ENCODE measurements at places on chromosomes 12 and 14.
A peak's percentile ranks its signal among the peaks of the same experiment; 100 is the strongest.

GRCh38 chr14:94752591-94753436 lies 17.1 kb downstream of the GSC start:
- DNase-seq: no peak

DNA sequence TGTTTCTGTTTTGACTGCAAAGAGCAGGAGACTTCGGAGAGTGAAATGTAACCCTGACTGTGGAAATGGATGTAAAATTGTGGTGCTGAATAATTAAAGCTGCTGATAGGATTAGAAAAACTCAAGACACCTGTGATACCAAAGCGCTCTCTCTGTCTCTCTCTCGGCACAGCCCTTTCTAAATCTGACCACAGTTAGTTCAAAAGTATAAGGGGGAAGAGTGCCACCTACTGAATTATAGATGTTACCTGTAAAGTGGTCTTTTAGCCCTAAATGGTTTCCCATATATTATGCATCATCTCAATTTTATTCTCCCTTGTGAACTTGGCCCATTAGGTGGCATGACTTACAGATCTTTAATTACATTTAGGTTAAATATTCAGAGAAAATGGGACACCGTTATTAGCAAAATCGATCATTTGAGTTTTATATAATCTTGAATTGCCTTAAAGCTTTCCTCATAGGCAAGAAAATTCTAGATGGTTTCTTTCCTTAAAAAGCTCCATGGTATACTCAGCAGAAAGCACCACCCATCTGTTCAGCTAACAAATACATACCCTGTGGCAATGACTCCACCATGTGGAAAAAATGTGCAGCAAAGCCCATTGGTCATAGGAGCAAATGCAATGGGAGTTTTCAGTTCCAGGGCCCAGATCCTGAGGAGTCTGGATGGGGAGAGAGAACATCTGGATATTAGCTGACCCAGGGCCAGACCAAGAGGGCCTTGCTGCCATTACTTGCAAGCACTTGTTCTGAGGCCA lies 18.1 kb downstream of the RFC5 start:
- DNase-seq: no peak

DNA sequence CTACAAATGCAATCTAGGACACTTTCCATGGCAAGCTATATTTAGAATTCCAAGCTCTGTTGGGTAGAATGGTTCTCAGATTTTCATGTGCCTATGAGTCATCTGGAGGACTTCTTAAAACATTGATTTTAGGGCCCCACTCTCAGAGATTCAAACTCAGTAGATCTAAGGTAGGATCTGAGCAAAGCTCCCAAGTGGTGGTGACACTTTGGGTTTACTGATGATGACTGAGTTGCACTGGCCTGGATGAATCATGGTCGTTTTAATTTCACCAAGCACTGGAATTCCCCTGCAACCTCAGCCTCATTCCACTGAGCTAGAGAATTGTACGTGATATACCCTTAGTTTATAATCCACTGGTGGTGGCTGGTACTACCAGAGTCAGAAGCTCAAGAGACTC lies 86.5 kb downstream of the PPM1H start:
- no peak for DNase-seq

GRCh38 chr14:79732911-79733655 lies 478.2 kb downstream of the DIO2 start:
- no peak for DNase-seq

- peak; percentile 42 for DNase-seq
These were observed 20.8 kb downstream of the SH2B3 start for GRCh38 chr12:111426344-111427185.

DNA sequence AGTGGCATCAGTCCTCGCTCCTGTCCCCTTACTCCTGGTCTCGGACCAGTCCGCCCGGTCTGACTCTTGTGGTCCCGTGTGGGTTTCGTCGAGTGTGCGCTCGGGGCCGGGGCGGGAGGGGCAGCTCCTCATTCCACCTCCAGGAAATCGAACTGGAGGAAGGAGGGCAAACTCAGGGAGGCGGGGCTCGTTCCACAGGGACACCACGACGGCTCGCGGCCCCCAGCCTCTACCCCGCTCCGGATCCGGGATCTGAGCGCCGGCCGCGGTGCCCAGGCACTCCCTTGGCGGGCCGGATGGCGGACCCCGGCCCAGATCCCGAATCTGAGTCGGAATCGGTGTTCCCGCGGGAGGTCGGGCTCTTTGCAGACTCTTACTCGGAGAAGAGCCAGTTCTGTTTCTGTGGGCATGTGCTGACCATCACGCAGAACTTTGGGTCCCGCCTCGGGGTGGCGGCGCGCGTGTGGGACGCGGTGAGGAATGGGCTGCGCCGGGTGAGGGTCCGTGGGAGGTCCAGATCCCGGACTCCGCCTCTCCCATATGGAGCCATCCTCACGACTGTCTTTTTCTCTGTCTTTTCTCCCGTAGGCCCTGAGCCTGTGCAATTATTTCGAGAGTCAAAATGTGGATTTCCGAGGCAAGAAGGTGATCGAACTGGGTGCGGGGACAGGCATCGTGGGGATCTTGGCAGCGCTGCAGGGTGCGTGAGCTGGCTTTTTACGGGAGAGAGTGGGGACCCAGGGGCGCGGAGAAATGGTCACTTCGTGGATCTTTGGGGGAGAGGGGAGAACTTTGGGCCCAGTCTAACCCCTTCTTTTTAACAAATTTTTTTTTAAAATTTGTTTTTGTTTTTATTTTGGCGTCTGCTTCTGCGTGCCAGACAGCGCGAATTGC lies at the start of gene EEF1AKMT3:
Gene EEF1AKMT3, plus strand, starts transcription at position 186 of the 894 bp plus-strand sequence. Its CDS starts 111 bp downstream, at position 297.
- DNase-seq: no peak

- no peak for DNase-seq
These were observed 13.9 kb downstream of the JDP2 start for GRCh38 chr14:75441728-75442127.

- DNase-seq: no peak
These were observed 103.6 kb downstream of the IGF1 start for GRCh38 chr12:102376781-102377180.

DNA sequence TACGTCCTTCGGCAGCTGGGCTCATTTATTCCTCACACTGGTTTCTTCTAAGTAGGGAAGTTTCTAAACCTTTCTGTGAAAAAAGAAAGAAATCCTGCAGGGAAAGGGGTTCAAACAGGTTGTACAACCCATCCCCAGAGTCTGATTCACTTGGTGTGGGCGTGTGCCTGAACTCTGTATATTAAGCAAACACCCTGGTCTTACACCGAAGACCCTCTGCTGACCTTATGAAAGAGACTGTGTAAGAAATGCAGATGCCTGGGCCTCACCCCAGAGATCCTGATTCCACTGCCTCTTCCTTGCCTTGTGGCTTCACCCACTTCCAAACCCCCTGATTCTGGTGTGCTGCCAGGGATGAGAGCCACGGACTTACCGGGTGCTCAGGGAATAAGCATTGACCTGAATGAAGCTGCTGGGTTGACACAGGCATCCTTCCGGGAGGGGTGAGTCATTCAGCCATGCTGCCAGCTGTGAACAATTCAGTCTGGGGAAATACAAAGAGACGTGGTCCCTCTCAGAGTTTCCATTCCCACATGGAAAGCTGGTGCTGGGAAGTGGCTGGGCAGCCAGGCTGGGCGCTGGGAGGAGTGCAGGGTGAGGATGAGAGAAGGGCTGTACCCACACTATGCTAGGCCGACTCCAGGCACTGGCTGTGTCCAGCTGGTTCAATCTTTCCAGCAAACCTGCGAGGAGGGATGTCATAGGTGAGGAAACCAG lies 26.5 kb upstream of the ACTN1 start:
- no peak for DNase-seq

- no peak for DNase-seq
These were observed at the start of gene TUNAR for GRCh38 chr14:95876761-95877538. TSS of gene TUNAR (plus strand) at chr14:95876832.

- DNase-seq: no peak
These were observed 114.3 kb downstream of the FLRT2 start for GRCh38 chr14:85644211-85644610.

DNA sequence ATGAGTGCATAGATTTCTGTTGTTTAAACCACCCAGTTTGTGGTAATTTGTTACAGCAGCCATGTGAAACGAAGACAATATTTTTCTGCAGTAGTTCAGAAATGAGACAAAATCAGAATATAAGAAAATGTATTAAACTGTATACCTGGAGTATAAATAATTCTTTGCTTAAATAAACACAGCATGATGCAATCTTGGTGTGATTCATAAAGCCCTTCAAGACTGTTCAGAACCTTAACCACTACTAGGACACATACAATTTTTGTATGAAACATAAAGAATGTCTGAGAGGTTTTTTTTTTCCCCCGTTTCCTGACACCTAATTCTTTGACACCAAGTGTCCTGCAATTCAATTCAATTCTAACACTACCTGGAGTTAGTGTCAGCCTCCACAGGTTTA lies 10.5 kb downstream of the C12orf75 start:
- DNase-seq: no peak

DNA sequence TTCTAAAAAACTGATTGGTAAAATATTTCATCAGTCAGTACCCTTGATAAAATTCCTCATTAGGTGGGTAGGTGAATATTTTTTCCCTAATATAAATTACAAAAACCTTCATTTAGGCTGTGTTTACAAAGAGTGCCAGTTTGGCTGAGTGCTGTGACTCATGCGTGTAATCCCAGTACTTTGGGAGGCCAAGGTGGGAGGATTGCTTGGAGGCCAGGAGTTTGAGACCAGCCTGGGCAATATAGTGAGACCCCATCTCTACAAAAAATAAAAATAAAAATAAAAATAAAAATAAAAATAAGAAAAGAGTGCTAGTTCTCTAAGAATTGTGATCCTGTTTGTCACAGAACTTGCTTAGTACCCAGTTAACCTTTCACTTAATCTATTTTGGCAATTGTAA lies 398.4 kb upstream of the RGS6 start:
- DNase-seq: no peak

GRCh38 chr12:97862072-97862471 lies 399.5 kb downstream of the RMST start:
- no peak for DNase-seq

GRCh38 chr12:95630496-95630895 lies 79.2 kb upstream of the USP44 start:
- DNase-seq: no peak

DNA sequence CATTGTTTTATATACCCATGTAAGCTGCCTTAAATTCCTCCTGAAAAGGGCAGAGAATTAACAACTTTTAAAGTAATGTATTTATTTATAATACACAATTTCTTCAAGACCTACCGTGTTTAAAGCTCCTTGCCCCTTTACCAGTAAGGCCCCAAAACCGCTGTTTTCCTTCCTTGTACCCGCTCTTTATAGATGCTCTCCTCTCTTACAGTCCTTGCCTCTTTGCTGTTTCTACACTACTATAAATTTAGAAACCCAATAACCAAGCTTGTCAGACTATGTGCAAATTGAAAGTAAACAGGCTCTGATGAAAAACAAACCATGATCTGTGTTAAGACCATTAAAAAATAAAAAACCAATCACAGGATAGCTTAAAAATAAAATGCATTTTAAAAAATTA lies 3.9 kb downstream of the MPHOSPH9 start:
- no peak for DNase-seq

DNA sequence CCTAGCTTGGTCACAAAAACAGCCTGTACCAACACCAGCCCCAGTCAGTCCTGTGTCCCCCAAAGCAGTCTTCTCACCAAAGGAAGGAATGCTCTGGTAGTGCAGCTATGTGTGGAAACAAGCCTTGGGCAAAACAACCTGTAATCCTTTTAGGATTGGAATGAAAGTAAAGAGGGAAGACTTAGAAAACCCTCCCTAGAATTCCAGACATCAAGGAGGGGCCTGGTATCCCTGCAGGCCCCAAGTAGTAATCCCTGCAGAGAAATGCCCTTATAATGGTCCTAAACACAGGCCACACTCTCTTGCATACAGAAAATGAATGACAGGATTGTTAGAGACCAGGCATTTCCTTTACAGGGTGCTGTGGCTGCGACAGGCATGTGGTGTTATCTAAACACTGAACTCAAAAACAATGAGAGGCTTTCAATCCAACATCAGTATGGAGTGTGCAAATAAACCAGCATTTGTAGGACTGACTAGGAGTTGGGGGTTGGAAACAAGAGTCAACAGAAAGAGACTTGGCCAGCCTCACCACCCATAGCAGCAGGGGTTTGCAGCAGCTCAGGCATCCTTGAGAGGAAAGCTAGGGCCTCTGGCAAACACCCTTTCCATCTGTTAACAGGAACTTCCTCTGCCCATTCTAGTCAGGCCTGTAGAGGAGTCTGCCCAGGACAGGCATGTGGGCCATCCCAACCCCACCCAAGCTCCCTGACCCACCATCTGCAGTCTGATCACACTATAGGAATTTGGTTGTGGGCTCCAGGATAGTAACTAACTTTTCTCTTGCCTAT lies 59.1 kb downstream of the DCAF5 start:
- DNase-seq: no peak

- DNase-seq: no peak
These were observed 67.3 kb upstream of the TSPAN11 start for GRCh38 chr12:30859226-30859625.

GRCh38 chr14:23442721-23443356 lies 7.4 kb upstream of the MYH7 start:
- no peak for DNase-seq

GRCh38 chr12:4356041-4356327 lies 23.5 kb downstream of the FGF23 start:
- no peak for DNase-seq

DNA sequence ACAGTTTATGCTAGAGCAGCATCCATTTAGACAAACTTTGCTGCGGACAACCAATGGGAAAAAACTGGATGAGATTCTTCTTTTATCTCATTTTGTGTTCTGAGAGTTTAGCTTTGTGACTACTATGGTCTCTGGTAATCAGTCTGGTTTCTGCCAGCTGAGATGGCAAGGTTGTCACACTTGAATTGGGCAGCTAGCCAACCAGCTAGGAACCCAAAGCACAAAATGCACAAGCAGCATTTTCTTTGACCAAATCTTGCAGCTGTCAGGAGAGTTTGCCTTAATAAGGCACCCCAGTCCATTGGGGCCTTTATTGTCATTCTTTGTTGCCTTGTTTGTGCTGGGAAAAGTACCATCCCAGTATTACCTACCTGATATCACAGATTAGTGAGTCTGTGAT lies 34.0 kb upstream of the ETV6 start:
- DNase-seq: no peak

DNA sequence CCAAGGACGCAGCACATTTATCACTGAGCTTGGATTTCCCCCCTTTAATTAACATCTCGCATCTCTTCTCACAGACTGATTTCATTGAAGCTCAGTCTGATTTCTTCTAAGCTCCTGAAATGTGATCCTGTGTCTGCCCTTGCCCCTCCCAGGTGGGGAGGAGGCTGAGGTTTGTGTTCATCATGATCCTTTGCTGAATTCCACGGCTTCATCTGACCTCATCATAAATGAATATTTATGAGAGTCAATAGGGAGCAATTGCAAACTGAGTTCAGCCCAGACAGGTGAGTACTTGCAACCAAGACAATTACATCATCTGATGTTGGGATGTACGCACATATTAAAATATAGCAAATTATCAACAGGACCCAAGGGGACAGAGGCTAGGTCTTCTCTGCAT lies 72.4 kb downstream of the MAP1LC3B2 start:
- DNase-seq: no peak
